ENCODE measurements at places on chromosomes 12 and 14.

GRCh38 chr14:33592297-33592696, 358.6 kb downstream of the EGLN3 start:
- DNase-seq, result peak; percentile 53

GRCh38 chr14:68708343-68708742, 84.5 kb downstream of the ZFP36L1 start:
- no peak for DNase-seq

- peak; percentile 100 for DNase-seq
Measured at GRCh38 chr14:101972126-101972866, 7.9 kb downstream of the DYNC1H1 start.

DNA sequence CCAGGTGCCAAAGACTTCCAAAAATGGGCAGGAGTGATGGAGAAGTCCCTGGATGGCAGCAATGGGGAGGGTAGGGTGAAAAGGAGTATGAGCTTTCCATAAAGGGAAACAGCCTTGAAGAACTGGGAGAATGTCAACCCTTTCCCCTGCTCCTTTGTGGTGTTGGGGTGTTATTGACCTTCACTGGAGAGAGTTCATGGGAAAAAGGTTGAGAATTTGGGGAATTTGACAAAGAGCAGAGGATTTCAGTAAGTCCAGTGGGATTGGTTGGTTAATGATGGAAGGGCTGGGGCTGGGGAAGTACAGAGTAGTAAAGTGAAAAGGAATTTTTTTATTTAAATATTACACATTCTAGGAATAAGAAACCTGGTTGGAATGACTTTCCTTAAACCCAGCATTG, 116.6 kb downstream of the ERC1 start:
- peak; percentile 9 for DNase-seq

DNA sequence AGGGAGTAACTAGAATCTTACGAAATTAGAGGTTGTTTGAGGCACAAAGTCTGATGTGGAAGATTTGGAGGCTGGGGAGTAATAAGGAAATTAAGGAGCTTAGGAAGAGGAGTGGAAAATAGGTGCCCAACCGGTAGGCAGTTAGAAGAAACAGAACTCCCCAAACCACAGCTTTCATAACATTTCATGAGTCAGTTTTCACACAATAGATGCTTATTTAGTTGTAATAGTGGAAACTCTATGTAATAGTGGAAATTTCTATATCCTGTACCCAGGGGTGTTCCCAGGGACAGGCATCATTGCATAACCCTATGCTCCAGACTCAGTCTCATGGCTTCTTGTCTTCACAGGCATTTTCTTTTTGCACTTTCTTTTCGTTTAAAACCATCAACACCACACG, 8.3 kb downstream of the C3AR1 start:
- peak; percentile 56 for DNase-seq

DNA sequence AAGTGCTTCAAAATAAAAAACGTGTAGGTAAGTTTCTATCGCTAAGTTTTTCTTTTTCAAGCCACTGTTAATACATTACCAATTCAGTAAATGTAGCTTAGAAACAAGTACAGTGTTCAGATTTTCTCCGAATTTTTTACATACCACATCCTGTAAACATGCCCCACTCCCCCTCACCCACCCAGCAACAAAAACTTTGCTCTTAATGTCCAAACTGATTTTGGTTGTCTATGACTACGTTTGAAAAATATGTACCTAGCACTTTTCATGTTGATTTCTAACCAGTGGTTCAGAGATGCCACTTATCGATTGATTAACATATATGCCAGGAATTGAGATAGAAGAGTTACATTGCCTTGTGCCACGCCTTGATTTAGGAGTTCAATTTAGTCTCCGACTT, 663 bp upstream of the LIN7A start:
- peak; percentile 13 for DNase-seq

DNA sequence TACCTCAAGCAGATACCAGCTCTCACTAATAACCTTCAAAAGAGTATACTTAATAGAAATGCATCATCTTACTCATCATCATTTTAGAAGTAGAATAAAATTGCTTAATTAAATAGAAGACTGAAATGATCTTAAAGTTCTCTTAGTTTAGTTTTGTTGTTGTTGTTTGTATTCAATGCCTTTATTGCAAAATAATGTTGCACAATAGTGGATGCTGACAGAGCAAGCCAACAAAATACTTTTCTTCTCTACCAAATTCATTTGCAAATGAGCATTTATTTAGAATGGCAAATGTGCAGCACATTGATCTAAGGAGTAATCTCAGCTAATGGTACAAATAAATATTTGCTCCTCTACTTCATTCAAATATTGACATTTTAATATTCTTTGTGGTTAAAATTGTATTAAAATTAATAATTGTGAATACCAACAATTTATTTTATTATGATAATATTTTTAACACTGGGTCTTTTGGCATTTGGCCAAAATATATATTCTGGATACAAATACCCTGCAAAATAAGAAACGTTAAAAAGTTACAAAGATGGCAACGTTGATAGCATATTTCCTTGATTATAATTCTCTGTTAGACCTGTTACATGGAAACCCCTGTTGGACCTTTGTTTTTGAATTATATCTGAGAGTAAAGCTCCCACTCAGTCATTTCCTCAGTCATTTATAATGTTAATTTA, 496.1 kb downstream of the RERGL start:
- no peak for DNase-seq

DNA sequence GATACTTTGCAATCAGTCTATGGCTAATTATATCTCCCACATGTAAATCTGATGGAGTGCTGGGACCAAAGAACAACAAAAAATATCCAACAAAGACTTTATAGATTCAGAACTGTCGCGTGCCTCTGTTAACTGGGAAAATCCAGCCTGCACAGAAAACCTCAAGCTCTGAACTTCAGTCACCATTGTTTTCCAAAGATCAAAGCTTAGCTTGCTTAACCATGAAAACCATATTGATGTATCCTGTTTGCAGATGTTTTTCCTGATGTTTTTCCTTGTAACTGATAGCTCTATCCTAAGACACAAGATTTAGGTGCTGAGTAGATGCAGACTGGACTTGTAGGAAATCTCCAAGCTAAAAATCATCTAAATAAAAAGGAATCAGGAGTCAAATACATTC, 163.7 kb downstream of the GXYLT1 start:
- no peak for DNase-seq

DNA sequence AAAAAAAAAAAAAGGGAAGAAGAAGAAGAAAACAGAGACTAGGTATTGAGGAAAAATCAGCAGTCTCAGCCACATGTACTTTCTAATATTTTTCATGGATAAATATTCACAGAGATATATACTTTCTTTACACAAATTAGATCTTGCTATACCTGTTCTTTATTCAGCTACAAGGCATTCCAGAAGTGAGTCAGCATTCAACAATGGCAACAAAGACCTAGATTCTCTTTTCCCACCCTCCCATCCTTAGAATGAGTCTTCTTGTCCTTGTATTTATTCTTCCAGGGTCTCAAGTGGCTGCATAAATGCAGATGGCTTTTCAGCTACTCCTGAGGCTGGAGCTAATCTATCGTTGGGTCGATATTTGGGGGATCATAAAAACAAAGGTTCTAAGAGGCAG, 93.0 kb downstream of the NT5DC3 start:
- no peak for DNase-seq

DNA sequence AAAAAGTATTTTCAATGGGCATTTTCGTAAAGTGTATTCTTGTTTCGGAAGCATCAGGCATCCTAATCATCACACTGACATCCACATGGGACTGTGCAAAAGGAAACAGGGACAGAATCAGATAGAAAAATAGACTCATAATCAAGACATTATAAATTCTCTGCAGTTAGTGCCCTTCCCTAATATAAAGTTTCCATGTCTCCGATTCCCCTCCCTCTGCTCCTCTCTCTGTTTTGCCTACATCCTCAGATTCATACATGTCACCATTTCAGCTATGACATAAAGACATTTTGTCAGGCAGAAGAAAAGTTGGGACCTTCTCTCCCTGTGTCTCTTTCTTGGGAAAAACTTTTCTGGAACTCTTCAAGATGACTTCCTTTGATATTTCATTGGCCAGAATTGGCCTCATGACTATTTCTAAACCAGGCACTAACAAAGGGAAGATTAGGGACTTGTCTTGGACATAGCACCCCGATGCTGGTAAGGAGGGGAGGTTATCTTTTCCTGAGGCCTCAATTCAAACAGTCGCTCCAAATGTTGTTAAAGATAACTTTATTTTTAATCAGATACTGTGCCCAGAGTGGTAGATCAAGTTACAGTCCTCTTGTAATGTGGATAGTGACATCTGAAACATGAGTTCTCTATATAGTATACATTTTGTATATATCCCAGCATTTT, 212.1 kb upstream of the BTG1 start:
- DNase-seq, result no peak

- DNase-seq, result no peak
Measured at GRCh38 chr12:54154681-54155186, 34.1 kb downstream of the SMUG1 start.

- DNase-seq, result no peak
Measured at GRCh38 chr14:59331217-59331616, 134.0 kb downstream of the GPR135 start.

- DNase-seq, result no peak
Measured at GRCh38 chr12:112321245-112321644, 61.0 kb downstream of the HECTD4 start.

- DNase-seq, result no peak
Measured at GRCh38 chr12:131164096-131164872, 210.6 kb downstream of the ADGRD1 start.

DNA sequence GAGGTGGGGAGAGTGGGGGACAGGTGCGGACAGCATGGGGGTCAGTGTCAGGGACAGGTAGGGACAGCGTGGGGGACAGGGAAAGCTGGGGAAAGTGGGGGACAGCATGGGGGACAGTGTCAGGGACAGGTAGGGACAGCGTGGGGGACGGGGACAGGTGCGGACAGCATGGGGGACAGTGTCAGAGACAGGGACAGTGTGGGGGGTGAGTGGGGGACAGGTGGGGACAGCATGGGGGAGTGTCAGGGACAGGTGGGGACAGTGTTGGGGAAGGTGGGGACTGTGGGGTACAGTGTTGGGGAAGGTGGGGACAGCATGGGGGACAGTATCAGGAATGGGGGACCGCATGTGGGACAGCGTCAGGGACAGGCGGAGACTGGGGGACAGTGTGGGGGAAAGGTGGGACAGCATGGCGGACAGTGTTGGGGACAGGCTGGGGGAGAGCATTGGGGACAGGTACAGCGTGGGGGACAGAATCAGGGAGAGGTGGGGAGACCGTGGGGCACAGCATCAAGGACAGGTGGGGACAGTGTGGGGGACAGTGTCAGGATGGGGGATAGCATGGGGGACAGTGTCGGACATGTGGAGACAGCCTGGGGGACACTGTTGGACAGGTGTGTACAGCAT, 96.1 kb downstream of the TMEM121 start:
- DNase-seq, result no peak

DNA sequence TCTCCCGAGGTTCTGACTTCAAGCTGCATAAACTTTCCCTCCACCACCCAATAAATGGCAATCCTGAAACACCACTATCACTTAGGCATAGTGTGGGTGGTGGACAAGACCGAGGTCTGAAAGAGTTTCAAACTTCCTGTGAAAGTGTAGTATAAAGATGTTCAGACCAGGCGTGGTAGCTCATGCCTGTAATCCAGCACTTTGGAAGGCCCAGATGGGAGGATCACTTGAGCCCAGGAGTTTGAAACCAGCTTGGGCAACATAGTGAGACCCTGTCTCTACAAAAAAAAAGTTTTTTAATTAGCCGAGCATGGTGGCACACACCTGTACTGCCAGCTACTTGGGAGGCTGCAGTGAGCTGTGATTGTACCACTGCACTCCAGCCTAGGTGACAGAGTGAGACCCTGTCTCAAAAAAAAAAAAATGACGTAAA, 61.9 kb downstream of the CCDC92 start:
- no peak for DNase-seq

GRCh38 chr14:85528897-85529631, 880 bp upstream of the FLRT2 start:
- DNase-seq, result peak; percentile 88

DNA sequence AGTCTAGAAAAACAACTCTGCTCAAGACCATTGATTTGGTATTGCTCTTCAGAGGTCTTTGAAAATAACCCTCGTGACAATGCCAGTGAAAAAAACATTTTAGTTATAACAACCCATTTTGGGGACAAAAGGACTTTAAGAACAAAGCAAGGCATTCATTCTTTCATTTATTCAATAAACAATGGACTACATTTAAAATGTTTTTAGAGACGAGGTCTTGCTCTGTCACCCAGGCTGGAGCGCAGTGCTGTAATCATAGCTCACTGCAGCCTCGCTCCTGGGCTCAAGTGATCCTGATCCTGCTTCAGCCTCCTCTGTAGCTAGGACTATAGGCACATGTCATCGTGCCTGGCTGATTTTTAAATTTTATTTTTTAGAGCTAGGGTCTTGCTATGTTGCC, 7.7 kb upstream of the KICS2 start:
- DNase-seq, result no peak

Data from fibroblast of skin of right biceps (primary cell).